ENCODE measurements at places on chromosomes 4 and X. TPM values are rescaled to one million over a fixed set of nuclear protein-coding genes. Genes with fewer than 3 reads are reported as not detected.

GRCh38 chrX:57573754-57574153, 18.1 kb upstream of the ZXDB start:
- no peak for DNase-seq

The FTHL17 gene
- not detected for total RNA-seq

DNA sequence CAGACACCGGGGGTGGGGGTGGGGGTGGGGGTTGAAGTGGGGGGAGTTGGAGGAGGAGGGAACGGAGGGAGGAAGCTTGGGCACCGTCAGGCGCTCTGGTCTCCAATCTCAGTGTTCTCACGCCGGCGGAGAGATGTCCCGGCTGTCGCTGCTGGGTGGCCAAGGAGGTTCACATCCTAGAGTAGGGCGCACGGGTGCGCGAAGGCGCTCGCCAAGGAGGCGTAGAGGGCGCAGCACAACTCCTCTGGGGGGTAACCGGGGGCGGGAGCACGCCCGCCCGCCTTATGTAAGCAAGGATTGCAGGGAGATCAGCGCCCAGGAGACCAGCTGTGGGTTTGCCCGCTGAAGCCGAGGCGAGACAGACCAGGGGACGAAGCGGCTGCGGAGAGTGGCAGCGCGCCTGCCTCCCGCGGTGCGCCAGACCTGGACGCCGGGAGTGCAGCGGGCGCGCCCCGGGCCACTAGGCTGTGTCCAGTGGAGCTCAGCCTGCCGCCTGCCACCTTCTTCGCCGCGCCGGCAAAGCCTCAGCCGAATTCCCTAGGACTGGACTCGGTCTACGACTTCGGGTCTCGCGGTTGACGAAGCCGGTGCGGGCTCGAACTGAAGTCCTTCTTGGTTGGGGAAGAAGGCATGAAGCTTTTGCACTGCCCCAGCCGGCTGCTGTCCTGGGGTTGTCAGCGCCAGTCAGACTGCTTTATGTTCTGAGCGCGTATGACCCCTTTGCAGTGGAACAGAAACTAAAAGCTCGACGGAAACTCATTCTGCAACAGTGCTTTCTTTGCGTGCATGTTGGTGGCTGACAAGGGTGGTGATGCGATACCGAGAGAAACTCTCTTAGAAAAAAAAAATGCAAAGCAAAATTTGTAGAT, 707 bp upstream of the UNC5C start:
- peak; percentile 84 for DNase-seq

The F8A3 gene
- total RNA-seq, result not detected

The FGF13 gene
- total RNA-seq, result 0.51 TPM

DNA sequence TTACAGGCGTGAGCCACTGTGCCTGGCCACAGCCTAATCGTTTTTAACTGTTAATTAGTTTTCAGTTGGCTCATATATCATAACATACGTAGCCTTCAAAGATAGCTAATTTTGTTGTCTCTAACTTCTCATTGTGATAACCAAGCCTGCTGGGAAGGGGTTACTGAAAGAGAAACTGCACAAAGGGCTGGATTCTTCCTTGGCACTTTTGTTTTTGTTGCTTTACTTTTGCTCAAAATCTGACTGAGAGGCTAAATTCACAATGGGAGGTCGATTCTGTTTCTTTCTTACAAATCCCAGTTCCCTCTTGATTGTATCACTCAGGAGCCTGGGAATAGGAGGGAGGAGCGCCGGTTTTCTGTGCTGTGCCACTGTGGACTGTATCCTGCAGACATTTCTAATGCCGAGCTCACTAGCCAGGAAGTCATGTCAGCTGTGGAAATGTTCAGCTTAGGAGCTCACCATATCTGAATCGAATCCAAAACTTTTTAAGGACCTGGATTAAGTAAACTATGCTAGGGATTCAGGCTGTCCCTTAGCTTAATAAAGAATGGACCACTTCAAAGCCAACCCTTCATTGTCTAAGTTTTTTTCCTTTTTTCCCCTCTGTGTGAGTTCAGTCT, 120.5 kb upstream of the FAT1 start:
- no peak for DNase-seq

The PSAPL1 gene
- total RNA-seq, result not detected

The GRID2 gene
- 0.05 TPM for total RNA-seq

DNA sequence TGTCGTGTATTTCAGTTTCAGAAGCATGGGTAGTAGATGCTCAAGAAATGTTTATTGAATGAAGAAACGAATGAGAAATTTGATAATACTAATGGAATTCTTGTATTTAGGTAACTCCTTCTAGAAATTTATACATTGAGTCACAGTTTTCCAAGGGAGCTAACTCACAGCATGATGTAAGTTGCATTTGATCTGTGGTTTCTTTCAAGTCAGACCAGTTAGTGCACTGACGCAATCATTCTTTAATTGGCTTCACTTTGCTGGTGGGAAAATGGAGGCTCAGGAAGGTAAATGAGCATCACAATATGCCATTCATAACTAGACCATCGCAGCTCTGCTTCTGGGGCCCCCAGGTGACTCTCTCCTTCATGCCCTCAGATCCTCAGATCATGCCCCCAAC, 17.3 kb upstream of the CWH43 start:
- DNase-seq, result no peak

- DNase-seq, result no peak
Measured at GRCh38 chrX:149161435-149162088, 343.5 kb downstream of the IDS start.

- no peak for DNase-seq
Measured at GRCh38 chr4:83024233-83024632, 10.8 kb upstream of the COPS4 start.

GRCh38 chrX:40320819-40321218, 223.1 kb upstream of the BCOR start:
- no peak for DNase-seq

- DNase-seq, result no peak
Measured at GRCh38 chr4:176548571-176548970, 228.8 kb downstream of the SPCS3 start.

- DNase-seq, result no peak
Measured at GRCh38 chr4:19544446-19545125, 707.1 kb upstream of the SLIT2 start.

The JAKMIP1 gene
- not detected for total RNA-seq

The CT47B1 gene
- total RNA-seq, result not detected

DNA sequence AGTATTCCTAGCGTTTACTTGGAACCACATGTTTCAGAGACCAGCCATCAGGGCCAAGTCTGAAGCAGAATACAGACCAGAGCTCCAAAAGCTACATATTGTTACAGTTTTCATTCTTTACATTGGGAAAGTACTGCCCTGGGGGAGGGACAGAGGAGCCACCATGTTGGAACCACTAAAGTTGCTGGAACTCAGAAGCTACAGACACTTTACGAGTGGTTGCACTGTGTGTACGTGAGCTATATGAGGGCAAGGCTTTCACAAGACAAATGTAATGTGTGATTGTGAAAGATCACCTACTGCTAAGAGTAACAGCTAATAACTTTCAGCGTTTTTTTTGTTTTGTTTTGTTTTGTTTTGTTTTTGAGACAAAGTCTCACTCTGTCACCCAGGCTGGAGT, 11.7 kb downstream of the GPC3 start:
- no peak for DNase-seq

The LDB2 gene
- 34.3 TPM for total RNA-seq

The DUX4 gene
- total RNA-seq, result not detected

The FAM156A gene
- 7.3 TPM for total RNA-seq

- no peak for DNase-seq
Measured at GRCh38 chr4:155487210-155487609, 110.4 kb upstream of the MAP9 start.

The POLN gene
- total RNA-seq, result 2.0 TPM

The DUSP21 gene
- total RNA-seq, result not detected

The TRIM2 gene
- 14.7 TPM for total RNA-seq

DNA sequence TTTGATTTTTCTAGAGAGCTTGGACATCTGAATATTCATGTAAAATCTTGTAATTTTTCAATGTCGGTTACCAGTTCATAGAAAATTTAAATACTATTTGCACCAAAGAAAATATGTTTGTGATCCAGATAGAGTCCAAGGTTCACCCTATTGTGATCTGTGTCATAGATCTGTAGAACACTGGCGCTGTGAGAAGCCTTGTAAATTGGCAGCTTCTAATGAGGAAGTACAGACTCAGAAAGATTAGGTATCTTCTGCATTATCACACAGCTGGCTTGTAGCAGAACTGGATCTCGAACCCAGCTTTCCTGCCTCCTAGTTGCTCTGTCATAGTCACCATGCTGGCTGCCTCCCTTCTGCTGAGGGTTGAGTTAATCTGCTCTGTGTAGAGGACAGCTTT, 106.5 kb upstream of the PAK3 start:
- no peak for DNase-seq

The IGFBP7 gene
- 862 TPM for total RNA-seq

DNA sequence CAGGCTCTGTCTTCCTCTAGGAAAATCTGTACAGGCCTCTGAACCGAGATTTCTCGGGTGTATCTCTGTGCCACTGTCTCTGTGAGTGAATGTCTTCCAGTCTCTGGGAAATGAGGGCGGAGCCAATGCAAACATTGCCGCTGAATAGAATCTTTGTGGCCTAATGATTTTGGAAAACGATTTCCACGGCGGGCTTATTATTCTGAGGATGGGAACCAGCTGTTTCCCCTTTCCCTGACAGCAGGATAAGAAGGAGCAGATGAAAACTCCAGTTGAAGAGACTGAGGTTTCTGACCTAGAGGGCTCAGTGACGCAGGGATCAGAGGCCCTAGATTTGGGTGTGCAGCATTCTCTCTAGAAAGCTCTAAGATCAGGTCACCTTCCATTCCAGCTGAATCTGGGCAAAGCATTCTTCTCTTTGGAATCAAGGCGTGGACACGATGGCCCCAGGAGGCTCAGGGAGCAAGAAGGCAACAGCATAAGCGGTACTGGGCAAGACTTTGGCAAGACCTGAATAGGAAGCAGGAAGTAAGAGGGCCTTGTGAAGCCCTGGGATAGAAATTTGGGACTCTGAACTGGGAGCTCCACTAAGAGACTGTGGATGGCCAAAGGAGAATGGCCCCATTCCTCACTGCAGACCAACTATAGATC, 47.3 kb downstream of the PJA1 start:
- DNase-seq, result no peak

- no peak for DNase-seq
Measured at GRCh38 chrX:39516427-39516841, 581.3 kb downstream of the BCOR start.

DNA sequence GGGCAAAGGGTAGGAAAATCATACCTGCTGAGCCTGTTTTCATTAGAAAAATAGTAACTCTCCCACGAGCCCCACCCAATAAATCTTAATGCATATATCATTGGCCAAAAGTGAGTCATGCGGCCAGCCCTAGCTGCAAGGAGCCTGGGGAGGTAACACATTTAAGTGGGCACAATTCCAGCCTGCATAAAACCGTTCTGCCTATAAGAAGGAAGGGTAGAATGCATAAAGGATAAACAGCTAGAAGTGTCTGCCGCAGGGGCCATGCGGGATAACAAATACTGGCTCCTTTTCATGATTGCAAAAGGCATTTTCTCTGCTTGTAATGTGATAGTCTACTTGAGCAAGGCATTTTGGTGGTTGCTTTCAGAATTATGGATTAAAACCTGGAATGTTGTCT, 37.1 kb downstream of the EFHC2 start:
- DNase-seq, result no peak

- no peak for DNase-seq
Measured at GRCh38 chrX:74814681-74815080, 110.6 kb downstream of the NEXMIF start.

The CSAG1 gene
- not detected for total RNA-seq

DNA sequence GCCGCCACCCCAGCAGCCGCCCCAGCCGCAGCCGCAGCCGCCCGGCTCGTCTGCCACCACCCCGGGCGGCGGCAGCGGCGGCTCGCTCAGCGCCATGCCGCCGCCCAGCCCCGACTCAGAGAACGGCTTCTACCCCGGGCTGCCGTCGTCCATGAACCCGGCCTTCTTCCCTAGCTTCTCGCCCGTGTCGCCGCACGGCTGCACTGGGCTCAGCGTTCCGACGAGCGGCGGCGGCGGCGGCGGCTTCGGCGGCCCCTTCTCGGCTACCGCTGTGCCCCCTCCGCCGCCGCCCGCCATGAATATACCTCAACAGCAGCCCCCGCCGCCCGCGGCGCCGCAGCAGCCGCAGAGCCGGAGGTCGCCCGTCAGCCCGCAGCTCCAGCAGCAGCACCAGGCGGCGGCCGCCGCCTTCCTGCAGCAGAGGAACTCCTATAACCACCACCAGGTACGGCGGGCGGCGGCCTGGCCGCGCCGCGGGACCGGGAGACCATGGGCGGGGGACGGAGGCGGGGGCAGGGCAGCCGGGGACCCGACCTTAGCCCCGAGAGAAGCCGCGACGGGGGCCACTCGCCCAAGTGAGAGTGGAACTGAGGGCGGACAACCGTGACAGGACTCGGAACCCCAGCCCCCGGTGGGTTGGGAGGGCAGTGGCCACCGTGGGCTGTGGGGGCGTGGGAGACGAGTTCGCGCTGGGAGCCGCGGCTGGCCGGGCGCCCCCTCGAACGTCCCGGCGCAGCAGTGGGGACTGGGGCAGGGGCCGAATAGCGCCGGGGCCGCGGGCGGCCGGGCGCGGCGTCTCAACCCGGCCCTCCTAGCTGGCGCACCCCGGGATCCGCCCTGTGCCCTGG, 1.8 kb downstream of the CPEB2 start:
- DNase-seq, result peak; percentile 86

The VSIG1 gene
- total RNA-seq, result not detected

- DNase-seq, result no peak
Measured at GRCh38 chrX:17622331-17622730, 115.0 kb upstream of the SCML1 start.

The PNMA6A gene
- total RNA-seq, result 2.2 TPM
